ENCODE measurements at places on chromosomes 5 and 9. TPM values are rescaled to one million over a fixed set of nuclear protein-coding genes. Genes with fewer than 3 reads are reported as not detected.

GRCh38 chr5:91816681-91817080 is 433.6 kb upstream of the ARRDC3 start:
- H3K4me3 ChIP-seq: no peak overlapping the region
- no peaks in the 10 kb centered on the region for H3K4me1 ChIP-seq
- H3K27ac ChIP-seq: no peak overlapping the region
- H3K27me3 ChIP-seq: no peaks in the 10 kb centered on the region
- DNase-seq: no peak
- H3K36me3 ChIP-seq: no peaks in the 10 kb centered on the region

ZNF622 gene
- total RNA-seq: 29.2 TPM

TUSC1 gene
- total RNA-seq: 6.0 TPM

DNA sequence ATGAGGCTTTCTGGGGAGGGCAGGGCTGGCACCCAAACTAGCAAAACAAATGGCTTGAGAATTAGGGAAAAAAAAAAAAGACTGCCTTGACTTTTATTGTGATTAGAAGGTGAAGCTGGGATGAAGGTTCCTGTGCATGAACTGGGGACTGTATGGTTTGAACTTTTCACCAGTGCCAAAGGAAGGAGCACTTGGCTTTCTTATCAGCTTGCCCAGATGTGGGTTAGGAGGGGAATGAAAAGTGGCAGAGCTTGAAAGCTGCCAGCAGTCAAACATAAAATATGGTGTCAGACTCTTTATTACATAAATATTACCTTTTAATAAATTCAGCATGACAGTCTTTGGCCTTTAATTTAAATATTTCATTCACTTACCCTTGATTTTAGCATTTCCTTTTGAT is 182.5 kb downstream of the PSAT1 start:
- no peaks in the 10 kb centered on the region for H3K4me1 ChIP-seq
- H3K27me3 ChIP-seq: peaks cover 4% of the 10 kb centered on the region
- H3K27ac ChIP-seq: no peak overlapping the region
- H3K4me3 ChIP-seq: no peak overlapping the region

FBP1 gene
- total RNA-seq: 5.7 TPM

MINAR2 gene
- not detected for total RNA-seq

GRCh38 chr5:129541648-129542251 is 81.7 kb downstream of the ADAMTS19 start:
- peaks cover 18% of the 10 kb centered on the region for H3K36me3 ChIP-seq
- H3K27me3 ChIP-seq: no peaks in the 10 kb centered on the region
- DNase-seq: no peak
- H3K4me3 ChIP-seq: no peak overlapping the region

TRIM7 gene
- total RNA-seq: 1.4 TPM

DNA sequence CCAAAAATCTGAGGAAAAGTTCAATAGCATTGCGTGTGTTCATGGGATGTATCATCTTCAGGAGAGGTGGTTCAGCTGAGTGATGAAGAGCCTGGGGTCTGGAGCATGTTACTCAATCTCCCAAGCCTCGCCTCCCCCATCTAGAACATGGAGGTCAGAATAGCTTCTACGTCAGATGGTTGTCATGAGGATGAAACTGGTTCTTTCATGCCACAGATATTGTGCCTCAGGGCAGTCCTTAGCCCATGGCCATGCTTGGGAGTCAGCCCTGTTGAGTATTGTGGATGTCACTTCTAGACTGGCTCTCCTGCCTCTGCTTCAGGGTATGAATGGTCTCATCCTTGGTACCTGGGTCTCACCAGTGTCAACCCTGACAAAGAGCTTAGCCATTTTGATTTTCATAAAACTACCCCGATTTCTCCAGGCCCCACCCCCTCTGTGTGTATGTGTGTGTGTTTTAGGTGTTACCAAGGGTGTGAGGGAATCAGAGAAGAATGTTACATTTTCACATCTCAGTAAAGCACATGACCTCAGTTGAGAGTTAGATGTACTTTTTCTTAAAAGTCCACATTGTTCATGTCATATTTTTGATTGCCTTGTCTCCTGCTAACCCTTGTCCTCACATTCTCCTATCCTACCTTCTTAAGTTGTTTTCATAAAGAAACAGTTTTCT is 97.8 kb upstream of the CD180 start:
- no peaks in the 10 kb centered on the region for H3K4me1 ChIP-seq
- H3K27me3 ChIP-seq: no peaks in the 10 kb centered on the region
- H3K4me3 ChIP-seq: no peak overlapping the region
- no peak for DNase-seq
- H3K27ac ChIP-seq: no peak overlapping the region
- H3K36me3 ChIP-seq: no peaks in the 10 kb centered on the region

GRCh38 chr5:24067208-24067607 is 559.8 kb downstream of the PRDM9 start:
- no peak overlapping the region for H3K27ac ChIP-seq
- no peaks in the 10 kb centered on the region for H3K4me1 ChIP-seq
- DNase-seq: no peak
- H3K4me3 ChIP-seq: no peak overlapping the region

DNA sequence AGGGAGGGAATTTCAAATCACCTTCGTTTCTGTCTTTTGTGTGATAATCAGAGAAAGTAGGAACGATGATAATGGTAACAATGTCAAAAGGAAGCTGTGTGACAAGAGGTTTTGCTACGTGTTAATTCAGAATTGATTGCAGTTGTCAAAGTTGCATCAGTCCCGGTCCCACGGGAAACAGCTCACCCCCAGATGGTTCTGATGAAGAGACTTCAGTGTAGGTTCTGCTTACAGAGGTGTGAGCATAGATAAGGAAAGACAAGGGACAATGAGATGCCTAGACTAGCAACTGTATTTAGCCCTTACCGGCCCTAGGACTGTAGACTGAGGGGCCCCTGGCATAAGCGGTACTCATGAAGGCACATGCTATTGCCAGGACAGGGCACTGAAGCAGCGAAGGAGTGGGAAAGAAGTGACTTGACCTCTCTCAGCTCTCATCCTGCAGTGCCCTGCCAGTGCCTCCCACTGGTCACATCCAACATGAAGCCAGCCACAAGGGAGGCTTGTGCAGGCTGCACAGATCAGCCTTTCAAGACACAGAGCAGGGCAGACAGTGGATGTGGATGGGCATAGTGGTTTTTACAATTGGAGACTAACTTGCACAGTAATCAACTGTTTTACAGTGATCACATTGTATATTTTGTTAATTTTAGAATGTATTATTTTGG is 21.1 kb downstream of the PDE8B start:
- no peak overlapping the region for H3K27ac ChIP-seq
- H3K4me3 ChIP-seq: no peak overlapping the region
- DNase-seq: no peak
- no peaks in the 10 kb centered on the region for H3K36me3 ChIP-seq

DNA sequence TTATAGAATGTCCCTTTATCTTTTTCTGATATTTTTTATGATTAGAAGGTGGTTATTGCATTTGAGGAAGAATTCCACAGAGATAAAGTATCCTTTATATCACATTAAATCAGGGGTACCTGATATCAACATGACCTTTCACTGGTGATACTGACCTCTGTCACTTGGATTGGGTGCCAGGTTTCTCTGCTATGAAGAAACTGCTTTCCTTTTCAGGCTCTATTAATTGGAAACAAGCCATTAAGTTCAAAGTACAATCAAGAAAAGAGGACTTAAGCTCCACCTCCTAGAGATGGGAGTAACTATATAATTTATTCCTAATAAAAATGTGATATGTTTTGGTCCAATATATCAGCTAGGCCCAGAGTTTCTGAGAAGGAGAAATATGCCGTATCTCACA is 514.6 kb upstream of the TYRP1 start:
- no peak overlapping the region for H3K4me3 ChIP-seq
- H3K36me3 ChIP-seq: no peaks in the 10 kb centered on the region
- 0 out of 2 replicates have a peak, but pooled peaks cover 2% of the 10 kb centered on the region for H3K4me1 ChIP-seq
- no peak overlapping the region for H3K27ac ChIP-seq
- H3K27me3 ChIP-seq: no peaks in the 10 kb centered on the region
- DNase-seq: no peak

SH3PXD2B gene
- 57.4 TPM for total RNA-seq

- H3K4me3 ChIP-seq: no peak overlapping the region
- peaks cover 3% of the 10 kb centered on the region for H3K36me3 ChIP-seq
- H3K27ac ChIP-seq: no peak overlapping the region
Measured at GRCh38 chr9:117188394-117188793, 226.5 kb downstream of the ASTN2 start.

- no peaks in the 10 kb centered on the region for H3K27me3 ChIP-seq
- H3K4me3 ChIP-seq: no peak overlapping the region
- no peak for DNase-seq
- 0 out of 2 replicates have a peak, but pooled peaks cover 2% of the 10 kb centered on the region for H3K4me1 ChIP-seq
Measured at GRCh38 chr5:89267788-89268187, 384.8 kb upstream of the MEF2C start.

SH3GL2 gene
- 5.8 TPM for total RNA-seq

DNA sequence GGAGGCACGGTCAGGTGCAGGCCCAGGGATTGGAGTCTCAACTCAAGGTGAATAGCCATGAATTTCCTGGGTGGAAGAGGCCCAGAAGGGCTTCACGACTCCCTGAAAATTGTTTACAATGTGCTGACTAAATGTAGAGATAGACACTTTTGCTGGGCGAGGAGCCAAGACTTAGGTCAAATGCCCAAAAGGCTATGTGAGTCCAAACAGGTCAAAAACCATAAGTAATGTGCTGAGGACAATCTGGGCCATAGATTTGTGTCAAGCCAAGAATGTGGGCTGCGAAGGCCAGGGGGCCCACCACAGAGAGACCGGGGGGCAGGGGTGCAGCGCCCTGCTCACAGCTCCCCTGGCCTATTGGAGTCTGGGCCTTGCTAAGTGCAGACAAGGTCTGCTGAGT is 197.8 kb downstream of the HSPA4 start:
- H3K27ac ChIP-seq: no peak overlapping the region
- H3K27me3 ChIP-seq: no peaks in the 10 kb centered on the region
- no peak for DNase-seq
- H3K36me3 ChIP-seq: no peaks in the 10 kb centered on the region
- H3K4me1 ChIP-seq: peaks cover 7% of the 10 kb centered on the region
- no peak overlapping the region for H3K4me3 ChIP-seq

DNA sequence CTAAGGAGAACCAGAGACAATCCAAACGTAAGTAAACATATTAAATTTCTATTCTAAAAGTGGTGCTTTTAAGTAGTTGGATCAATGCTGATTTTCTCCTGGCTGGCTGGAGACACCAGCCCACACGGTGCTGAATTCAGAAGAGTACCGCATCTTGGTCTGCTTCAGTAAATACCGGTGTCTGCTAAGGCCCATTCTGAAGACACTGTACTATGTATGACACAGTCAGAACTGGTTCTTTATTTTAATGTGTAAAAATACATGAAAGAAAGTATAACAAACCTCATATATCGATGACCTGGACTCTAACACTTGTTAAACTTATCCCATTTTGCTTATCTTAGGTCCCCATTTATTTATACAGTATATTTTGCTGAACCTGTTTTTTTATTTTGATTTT is 32.8 kb downstream of the RAPGEF1 start:
- peaks cover 75% of the 10 kb centered on the region for H3K4me1 ChIP-seq
- no peak overlapping the region for H3K4me3 ChIP-seq
- H3K36me3 ChIP-seq: no peaks in the 10 kb centered on the region
- no peak for DNase-seq
- H3K27ac ChIP-seq: peak overlapping the region; percentile 51

QSOX2 gene
- total RNA-seq: 33.2 TPM

GRCh38 chr9:95382433-95382832 is 64.9 kb upstream of the FANCC start:
- no peaks in the 10 kb centered on the region for H3K36me3 ChIP-seq
- no peak for DNase-seq
- no peaks in the 10 kb centered on the region for H3K4me1 ChIP-seq
- no peaks in the 10 kb centered on the region for H3K27me3 ChIP-seq
- H3K4me3 ChIP-seq: no peak overlapping the region
- H3K27ac ChIP-seq: no peak overlapping the region

DNA sequence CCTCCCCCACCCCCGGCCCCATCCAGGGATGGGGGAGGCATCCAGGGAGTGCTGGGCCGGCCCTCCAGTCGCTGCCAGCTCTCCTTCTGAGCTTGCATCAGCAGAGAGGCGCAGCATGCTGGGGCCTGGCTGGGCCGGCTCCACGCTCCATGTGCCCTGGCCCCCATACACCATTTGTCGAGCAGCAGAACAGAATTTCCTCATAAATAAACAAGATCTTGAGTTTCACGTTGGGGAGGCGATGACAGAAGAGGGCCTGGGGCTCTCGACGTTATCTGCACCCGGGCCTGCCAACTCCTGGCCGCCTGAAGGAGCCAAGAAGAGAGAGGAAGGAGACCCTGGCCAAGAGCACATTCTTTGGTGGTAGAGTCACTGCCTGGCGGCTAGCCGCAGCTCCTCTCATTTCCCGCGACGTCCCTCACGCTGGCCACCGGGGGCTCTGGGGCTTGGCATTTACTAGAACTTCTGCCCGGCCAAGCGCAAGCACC is 177.0 kb downstream of the FGF18 start:
- DNase-seq: peak; percentile 57
- no peak overlapping the region for H3K27ac ChIP-seq
- no peaks in the 10 kb centered on the region for H3K36me3 ChIP-seq
- H3K4me1 ChIP-seq: peaks cover 3% of the 10 kb centered on the region
- H3K27me3 ChIP-seq: no peaks in the 10 kb centered on the region

- H3K4me1 ChIP-seq: peaks cover 50% of the 10 kb centered on the region
- H3K27ac ChIP-seq: no peak overlapping the region
- H3K4me3 ChIP-seq: no peak overlapping the region
Measured at GRCh38 chr5:171644536-171644935, 141.1 kb upstream of the SMIM23 start.

DNA sequence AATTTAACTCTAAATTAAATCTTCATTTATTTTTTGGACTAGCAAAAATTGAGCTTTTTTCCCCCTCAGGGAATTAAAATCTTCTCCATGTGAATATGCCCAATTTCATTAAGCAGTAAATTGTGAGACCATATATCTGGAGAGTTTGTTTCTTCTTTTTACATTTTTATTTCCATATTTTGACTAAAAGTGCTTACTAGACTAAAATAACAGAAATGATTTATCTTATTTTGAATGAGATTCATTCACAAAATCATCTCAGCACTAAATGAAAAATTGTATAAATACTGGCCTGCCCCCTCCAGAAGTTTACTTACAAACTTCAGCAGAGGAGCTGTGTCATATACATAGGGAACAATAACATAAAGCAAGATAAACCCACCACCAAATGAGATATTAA is 26.6 kb downstream of the MAPKAP1 start:
- H3K27me3 ChIP-seq: no peaks in the 10 kb centered on the region
- H3K36me3 ChIP-seq: no peaks in the 10 kb centered on the region
- H3K4me1 ChIP-seq: peaks cover 50% of the 10 kb centered on the region
- H3K4me3 ChIP-seq: no peak overlapping the region
- H3K27ac ChIP-seq: peak overlapping the region; percentile 24
- no peak for DNase-seq

PIP5K1B gene
- 5.2 TPM for total RNA-seq

GRCh38 chr5:120528609-120529008 is 64.5 kb downstream of the PRR16 start:
- H3K27me3 ChIP-seq: no peaks in the 10 kb centered on the region
- no peak for DNase-seq
- no peak overlapping the region for H3K4me3 ChIP-seq
- no peaks in the 10 kb centered on the region for H3K36me3 ChIP-seq
- H3K27ac ChIP-seq: no peak overlapping the region

GRCh38 chr9:20844916-20845315 is 160.9 kb downstream of the FOCAD start:
- H3K4me1 ChIP-seq: no peaks in the 10 kb centered on the region
- DNase-seq: no peak
- H3K36me3 ChIP-seq: no peaks in the 10 kb centered on the region
- H3K27ac ChIP-seq: no peak overlapping the region

Measured in WTC11 (cell line).